Heart left ventricle (tissue), 16 donors: ENCODE measurements at places on chromosomes 4 and X. TPM values are rescaled to one million over a fixed set of nuclear protein-coding genes. Genes with fewer than 3 reads are reported as not detected.

Gene CTAG2
- polyA plus RNA-seq: not detected

DNA sequence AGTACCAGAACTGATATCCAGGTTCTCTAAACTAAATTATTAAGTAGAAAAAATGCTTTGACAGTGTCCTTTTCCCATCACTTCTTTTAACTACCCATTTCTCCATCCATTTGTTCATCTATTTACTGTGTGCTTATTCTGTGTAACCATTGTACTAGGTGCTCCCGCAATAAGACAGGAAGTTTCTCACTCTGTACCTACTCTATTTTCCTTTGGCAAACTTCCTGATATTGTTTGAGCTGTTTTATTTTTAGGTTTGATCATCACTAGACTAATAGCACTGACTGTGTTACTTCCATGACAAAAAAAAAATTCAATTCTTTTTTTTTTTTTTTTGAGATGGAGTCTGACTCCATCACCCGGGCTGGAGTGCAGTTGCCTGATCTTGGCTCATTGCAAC is 102.5 kb upstream of the CASK start:
- no peak for DNase-seq

GRCh38 chr4:41722181-41722580 is 26.3 kb downstream of the PHOX2B start:
- DNase-seq: no peak

DNA sequence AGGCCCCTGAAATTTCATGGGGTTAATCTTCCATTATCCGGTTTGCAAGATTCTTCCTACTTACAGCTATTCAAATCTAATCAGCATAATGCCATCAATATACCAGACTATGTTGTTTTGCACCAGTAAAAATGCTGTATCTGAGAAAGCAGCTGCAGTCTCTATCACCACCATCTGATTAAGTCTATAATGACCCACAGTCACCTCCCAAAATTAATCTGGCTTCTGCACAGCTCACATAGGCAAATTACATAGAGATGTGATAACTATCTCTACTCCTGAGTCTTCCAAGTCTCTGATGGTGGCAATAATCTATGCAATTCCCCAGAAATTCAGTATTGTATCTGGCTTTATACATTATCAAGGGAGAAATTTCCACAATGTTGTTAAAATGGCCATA is 113.2 kb downstream of the STPG2 start:
- no peak for DNase-seq

Gene ATP8A1
- 6.4 TPM for polyA plus RNA-seq

DNA sequence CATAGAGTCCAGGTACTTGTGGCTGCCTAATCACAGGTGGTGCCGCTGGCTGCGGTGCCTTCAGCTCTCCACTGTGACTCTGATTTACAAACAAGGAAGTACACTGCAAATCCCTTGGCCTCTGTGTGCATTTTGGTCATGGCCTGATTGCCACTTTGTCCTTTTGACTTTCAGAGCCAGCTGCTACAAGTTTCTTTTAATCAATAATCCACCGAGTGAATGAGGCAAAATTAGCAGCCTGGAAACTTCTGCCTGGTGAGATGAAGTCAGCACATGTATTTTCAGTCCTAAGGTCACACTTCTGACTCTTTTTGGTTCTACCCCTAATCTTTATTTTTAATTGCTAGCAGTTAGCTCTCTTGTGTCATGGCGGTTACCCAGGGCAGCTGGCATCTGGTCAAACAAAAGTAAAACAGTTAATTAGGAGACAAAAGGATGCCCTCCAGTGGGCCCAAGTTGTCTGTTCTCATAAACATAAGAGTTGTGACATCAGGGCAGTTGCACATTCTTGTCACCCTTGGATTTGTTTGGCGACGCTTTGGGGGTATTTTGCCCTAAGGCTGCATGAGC is 62.3 kb upstream of the LNX1 start:
- no peak for DNase-seq

GRCh38 chrX:39227371-39227770 is 426.1 kb downstream of the MID1IP1 start:
- no peak for DNase-seq

Gene RHOXF1
- 0.38 TPM for polyA plus RNA-seq
